Activated CD4-positive, alpha-beta T cell treated with anti-CD3 and anti-CD28 coated beads for 36 hours (primary cell): ENCODE measurements at places on chromosomes 12 and 14. TPM values are rescaled to one million over a fixed set of nuclear protein-coding genes. Genes with fewer than 3 reads are reported as not detected.

The SRGAP1 gene
- total RNA-seq, result 0.02 TPM

GRCh38 chr12:130796985-130797686 is 41.9 kb downstream of the STX2 start:
- H3K27me3 ChIP-seq, result no peaks in the 10 kb centered on the region
- H3K27ac ChIP-seq, result peak overlapping the region; percentile 88

- peaks cover 6% of the 10 kb centered on the region for H3K4me1 ChIP-seq
- no peaks in the 10 kb centered on the region for H3K27me3 ChIP-seq
- no peak for DNase-seq
- no peak overlapping the region for H3K4me3 ChIP-seq
- H3K36me3 ChIP-seq, result peaks cover 25% of the 10 kb centered on the region
- H3K27ac ChIP-seq, result no peak overlapping the region
Measured at GRCh38 chr12:108802101-108802961, 55.1 kb downstream of the SSH1 start.

- peaks cover 23% of the 10 kb centered on the region for H3K27me3 ChIP-seq
- H3K36me3 ChIP-seq, result no peaks in the 10 kb centered on the region
- no peak overlapping the region for H3K27ac ChIP-seq
- H3K4me3 ChIP-seq, result no peak overlapping the region
- DNase-seq, result no peak
- peaks cover 17% of the 10 kb centered on the region for H3K4me1 ChIP-seq
Measured at GRCh38 chr12:65152596-65152995, 16.8 kb upstream of the LEMD3 start.

DNA sequence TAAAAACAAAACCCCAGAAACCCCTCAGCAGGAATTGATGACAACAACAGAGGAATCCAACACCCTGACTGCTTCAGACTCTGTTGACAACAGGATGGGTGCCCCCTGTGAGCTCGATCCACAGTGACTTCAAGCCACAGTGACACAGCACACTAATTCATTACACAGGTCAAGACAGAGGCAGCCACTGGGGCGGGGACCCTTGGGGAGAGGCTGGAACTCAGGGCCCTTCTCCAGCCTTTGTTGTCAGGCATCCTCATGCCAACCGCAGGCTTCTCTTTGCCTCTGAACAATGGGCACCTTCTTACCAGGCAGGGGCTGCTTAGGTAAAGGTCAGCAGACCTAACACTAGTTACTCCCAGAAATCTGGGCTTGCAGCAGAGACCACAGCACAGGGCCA is 37.6 kb downstream of the ACADS start:
- peaks cover 19% of the 10 kb centered on the region for H3K4me1 ChIP-seq
- no peak overlapping the region for H3K4me3 ChIP-seq
- DNase-seq, result no peak
- no peaks in the 10 kb centered on the region for H3K27me3 ChIP-seq
- H3K36me3 ChIP-seq, result peaks cover 28% of the 10 kb centered on the region

DNA sequence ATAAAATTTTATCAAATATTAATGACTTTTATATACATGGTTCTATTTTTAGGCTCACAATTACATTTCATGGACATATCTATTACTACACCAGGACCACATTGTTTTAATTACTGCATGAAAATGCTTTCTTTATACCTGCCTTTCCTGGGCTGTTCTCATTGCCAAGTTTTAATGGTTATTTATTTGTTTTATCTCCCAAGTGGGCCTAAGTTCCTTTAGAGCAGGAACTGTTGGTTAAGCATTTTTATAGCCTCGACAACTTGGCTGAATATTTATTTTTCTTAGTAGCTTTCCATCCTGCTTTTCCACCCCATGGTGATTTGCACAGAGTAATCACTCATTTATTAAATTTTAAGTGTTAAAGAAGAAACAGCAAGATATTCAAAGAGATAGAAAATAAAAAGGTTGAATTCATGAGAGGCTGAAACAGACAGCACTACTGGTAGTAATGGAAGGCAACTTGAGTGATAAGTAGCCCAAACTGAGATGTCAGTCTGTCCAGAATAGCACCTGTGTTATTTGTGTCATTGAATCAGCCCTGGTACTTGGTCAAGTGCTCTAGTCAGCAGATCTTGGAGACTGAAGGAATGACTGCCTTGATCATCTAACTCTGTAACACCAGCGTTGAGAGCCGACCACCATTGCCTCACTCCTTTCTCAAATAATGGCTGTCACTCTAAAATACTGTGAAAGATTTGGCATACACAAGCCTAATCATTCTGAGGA is 119.1 kb upstream of the EGLN3 start:
- DNase-seq, result no peak
- no peaks in the 10 kb centered on the region for H3K36me3 ChIP-seq
- H3K27me3 ChIP-seq, result no peaks in the 10 kb centered on the region
- H3K27ac ChIP-seq, result no peak overlapping the region
- no peak overlapping the region for H3K4me3 ChIP-seq

DNA sequence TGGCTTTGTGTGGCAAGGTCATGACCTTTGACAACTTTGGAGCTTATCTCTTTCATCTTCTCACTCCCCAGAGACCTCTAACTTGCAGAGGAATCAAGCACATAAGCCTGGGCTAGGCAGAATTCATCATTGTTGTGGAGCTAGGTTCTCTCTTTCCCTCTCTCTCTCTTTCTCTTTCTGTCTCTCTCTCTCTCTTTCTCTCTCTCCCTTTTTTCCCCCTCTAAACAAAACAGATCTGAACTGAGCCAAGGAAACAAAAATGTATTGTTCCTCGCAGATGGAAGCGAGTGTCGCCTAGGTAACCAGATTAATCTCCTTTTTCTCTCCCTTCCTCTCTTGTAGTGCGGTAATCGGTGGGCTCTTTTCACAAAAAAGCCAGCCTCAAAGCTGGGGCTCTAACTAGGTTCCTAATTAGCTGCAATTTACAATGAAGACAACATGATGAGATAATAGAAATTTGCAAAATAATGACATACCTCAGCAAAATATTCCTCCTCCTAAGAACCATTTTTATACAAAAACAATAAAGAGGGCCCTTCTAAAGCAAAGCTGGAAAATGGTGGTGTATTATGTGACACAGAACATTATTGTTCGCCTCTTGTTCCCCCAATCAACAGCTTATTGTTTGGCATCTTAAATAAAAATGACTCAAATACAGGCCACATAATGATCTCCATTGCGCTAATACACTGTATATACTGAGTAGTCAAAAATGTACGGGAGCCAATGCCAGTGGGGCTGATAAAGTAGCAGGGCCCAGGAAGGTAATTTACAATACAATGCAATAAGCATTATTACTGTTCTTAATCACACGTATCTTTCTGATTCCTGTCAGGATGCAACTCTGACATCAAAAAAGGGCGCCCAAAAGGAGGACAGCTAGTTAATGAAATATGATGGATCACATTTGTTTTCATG is 65.7 kb upstream of the SOX5 start:
- no peak for DNase-seq
- H3K36me3 ChIP-seq, result no peaks in the 10 kb centered on the region
- no peaks in the 10 kb centered on the region for H3K4me1 ChIP-seq
- no peaks in the 10 kb centered on the region for H3K27me3 ChIP-seq

- no peaks in the 10 kb centered on the region for H3K4me1 ChIP-seq
- DNase-seq, result no peak
- no peaks in the 10 kb centered on the region for H3K36me3 ChIP-seq
Measured at GRCh38 chr12:127178463-127178862, 1088.5 kb upstream of the TMEM132C start.
